Endothelial cell of umbilical vein (primary cell): ENCODE measurements at places on chromosomes 12 and 14. TPM values are rescaled to one million over a fixed set of nuclear protein-coding genes. Genes with fewer than 3 reads are reported as not detected.
A peak's percentile ranks its signal among the peaks of the same experiment; 100 is the strongest.

GRCh38 chr12:42474391-42474790, 115.2 kb downstream of the PRICKLE1 start:
- DNase-seq: peak; percentile 78
- H3K27me3 ChIP-seq: no peaks in the 10 kb centered on the region
- H3K4me3 ChIP-seq: no peak overlapping the region
- H3K27ac ChIP-seq: peak overlapping the region; percentile 52
- peaks cover 17% of the 10 kb centered on the region for H3K36me3 ChIP-seq
- H3K4me1 ChIP-seq: peaks cover 60% of the 10 kb centered on the region

DNA sequence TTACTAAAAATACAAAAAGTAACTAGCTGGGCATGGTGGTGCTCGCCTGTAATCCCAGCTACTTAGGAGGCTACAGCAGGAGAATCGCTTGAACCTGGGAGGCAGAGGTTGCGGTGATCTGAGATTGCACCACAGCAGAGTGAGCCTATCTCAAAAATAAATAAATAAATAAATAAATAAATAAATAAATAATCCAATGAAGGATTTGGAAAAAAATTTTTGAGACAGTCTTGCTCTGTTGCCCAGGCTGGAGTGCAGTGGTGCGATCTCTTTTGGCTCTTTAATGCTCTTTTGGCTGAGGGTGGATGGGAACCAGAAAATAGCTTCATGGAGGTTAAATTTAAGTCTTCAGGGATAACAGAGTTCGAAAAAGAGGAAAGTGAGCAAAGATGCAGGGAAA, 11.7 kb downstream of the ATP5MC2 start:
- H3K27ac ChIP-seq: no peak overlapping the region
- peaks cover 9% of the 10 kb centered on the region for H3K36me3 ChIP-seq
- H3K4me3 ChIP-seq: no peak overlapping the region

The PYGL gene
- total RNA-seq: 45.7 and 46.6 TPM in 2 replicates

DNA sequence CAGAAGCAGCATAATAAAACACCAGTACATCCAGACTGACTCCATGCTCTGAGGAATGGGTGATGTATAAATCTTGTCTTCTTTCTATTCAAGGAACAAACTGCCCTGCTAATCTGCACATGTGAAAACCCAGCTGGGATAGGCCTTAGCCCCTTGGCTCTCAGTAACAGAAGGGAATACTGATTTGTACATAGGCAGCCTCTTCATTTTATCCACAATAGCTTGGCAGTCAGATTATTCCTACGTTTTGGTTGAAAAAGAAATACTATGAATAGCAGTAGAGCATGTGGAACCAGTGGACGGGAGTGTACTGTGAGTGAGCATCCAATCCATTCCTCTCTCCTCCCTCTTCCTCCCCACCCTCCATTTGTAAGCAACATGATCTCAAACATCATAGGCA, 113.5 kb upstream of the ARHGAP5 start:
- no peak for DNase-seq
- no peak overlapping the region for H3K27ac ChIP-seq
- no peaks in the 10 kb centered on the region for H3K36me3 ChIP-seq
- no peaks in the 10 kb centered on the region for H3K4me1 ChIP-seq
- H3K27me3 ChIP-seq: no peaks in the 10 kb centered on the region

DNA sequence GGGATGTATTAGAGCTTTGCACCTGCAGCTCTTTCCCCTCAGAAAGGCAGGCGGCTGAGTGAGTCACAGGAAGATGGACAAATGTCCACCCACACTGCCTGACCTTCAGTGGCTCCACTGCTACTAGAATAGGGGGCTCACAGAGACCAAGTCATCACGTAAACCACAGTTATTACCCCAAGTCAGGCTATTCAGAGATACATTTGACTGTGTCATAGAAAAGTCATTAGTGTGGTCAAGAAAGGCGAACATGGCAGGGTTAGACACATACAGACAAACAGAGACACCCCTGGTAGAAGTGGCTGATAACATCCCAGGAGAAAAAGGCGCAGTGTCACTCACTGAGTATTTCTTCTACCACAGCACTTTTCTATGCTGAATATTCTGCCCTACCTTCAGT, 36.0 kb downstream of the GCH1 start:
- H3K27me3 ChIP-seq: no peaks in the 10 kb centered on the region
- no peak overlapping the region for H3K27ac ChIP-seq
- no peaks in the 10 kb centered on the region for H3K36me3 ChIP-seq

The CCDC38 gene
- not detected in 2 replicates for total RNA-seq

DNA sequence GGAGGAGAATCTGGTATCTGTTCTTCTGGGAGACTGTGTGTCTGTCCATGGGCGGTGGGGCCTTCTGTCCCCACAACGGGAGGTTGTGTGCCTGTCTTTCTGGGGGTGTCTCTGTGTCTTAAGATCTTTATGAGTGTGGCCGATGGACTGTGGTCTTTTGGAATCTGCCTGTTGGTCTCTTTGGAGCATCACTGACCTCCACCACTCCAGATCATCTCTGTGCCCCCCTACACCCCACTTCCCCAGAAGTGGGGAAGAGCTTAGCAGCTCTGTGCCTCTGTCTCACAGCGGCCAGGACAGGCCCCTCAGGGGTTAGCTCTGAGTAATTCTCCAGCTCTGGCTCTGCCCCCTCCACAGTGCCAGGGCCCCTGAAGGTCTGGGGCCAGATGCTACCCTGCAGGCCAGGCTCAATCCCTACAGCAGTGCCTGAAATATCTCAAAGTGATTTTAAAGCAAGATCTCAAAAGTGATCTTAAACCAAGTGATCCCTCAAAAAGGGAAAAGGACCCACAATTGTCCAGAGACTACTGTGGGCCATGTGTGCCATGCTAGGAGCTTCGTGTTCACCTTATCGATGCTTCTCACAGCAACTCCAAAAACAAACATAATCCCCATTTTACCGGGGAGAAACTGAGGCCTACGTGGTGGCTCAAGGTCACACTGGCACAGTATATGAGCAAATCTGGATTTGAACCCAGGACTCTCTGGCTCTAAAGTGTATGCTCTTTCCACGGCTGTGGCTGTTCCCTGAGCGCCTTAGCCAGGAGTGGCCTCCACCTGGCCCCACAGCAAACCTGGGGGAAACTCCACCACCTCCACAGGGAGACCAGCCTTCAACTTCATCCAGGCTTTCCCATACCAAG, 26.0 kb upstream of the KRT78 start:
- no peak for DNase-seq
- H3K4me3 ChIP-seq: no peak overlapping the region
- H3K36me3 ChIP-seq: no peaks in the 10 kb centered on the region
- H3K4me1 ChIP-seq: peaks cover 12% of the 10 kb centered on the region
- H3K27ac ChIP-seq: peak overlapping the region; percentile 56

The MIP gene
- not detected in 2 replicates for total RNA-seq

The DHRS2 gene
- total RNA-seq: 0.44 TPM in 1 of 2 replicates, not detected in the other

The PLEKHA5 gene
- total RNA-seq: 12.7 and 13.4 TPM in 2 replicates

- H3K27me3 ChIP-seq: no peaks in the 10 kb centered on the region
- H3K27ac ChIP-seq: peak overlapping the region; percentile 85
- peak; percentile 50 for DNase-seq
- no peak overlapping the region for H3K4me3 ChIP-seq
- peaks cover 39% of the 10 kb centered on the region for H3K4me1 ChIP-seq
Observed at GRCh38 chr14:25396128-25396527, 346.2 kb upstream of the STXBP6 start.

DNA sequence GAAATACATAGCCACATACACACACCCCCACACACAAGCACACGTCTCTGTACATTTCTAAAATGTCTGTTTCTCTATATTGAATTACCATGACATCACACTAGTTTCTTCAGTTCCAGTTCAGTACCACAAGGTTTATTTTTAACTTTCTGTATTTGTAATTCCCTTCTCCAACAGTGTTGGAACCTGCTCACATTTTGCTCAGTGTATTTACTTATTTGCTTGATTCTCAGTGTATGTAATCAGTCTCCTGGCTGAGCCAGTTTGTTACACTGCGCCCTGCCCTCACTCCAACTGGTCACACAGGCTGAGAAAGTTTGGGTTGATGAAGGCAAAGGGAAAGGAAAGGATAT, 67.1 kb downstream of the MON2 start:
- no peaks in the 10 kb centered on the region for H3K27me3 ChIP-seq
- H3K4me3 ChIP-seq: no peak overlapping the region
- H3K27ac ChIP-seq: no peak overlapping the region

GRCh38 chr14:24734917-24735500, 101.0 kb upstream of the GZMB start:
- no peaks in the 10 kb centered on the region for H3K4me1 ChIP-seq
- no peaks in the 10 kb centered on the region for H3K36me3 ChIP-seq
- H3K4me3 ChIP-seq: no peak overlapping the region

- no peaks in the 10 kb centered on the region for H3K27me3 ChIP-seq
- H3K4me3 ChIP-seq: no peak overlapping the region
- no peaks in the 10 kb centered on the region for H3K4me1 ChIP-seq
- H3K36me3 ChIP-seq: peaks cover 48% of the 10 kb centered on the region
Observed at GRCh38 chr12:109488051-109488665, 10.7 kb downstream of the UBE3B start.

The GPR84 gene
- total RNA-seq: not detected in 2 replicates

- no peaks in the 10 kb centered on the region for H3K27me3 ChIP-seq
- no peak overlapping the region for H3K4me3 ChIP-seq
- peaks cover 25% of the 10 kb centered on the region for H3K36me3 ChIP-seq
- DNase-seq: no peak
- H3K27ac ChIP-seq: no peak overlapping the region
Observed at GRCh38 chr12:51056242-51056641, 8.1 kb downstream of the LETMD1 start.

- no peaks in the 10 kb centered on the region for H3K27me3 ChIP-seq
- H3K36me3 ChIP-seq: peaks cover 55% of the 10 kb centered on the region
- H3K27ac ChIP-seq: no peak overlapping the region
- H3K4me3 ChIP-seq: no peak overlapping the region
- no peaks in the 10 kb centered on the region for H3K4me1 ChIP-seq
Observed at GRCh38 chr14:105146181-105146975, 22.2 kb downstream of the JAG2 start.

The A2M gene
- 6.5 and 16.9 TPM in 2 replicates for total RNA-seq

The SRRM4 gene
- not detected in 2 replicates for total RNA-seq

DNA sequence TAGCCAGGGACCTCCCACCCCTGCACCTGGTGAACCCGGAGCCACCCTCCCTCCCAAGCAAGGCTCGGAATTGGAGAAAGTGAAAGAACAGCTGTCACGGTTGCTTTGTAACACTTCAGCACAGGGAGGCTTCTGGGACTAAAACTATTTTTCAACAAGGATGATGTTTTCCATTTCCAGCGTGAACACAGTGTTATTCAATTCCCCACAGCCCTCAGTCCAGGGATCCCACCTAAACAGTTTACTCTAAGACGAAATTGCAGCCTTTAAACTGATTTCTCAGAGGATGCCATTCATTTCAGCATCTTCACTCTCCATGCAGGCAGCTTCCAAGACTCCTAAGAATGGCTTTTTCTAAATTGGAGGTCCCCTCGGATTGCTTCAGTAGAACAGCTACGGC, 229.2 kb downstream of the SLC15A4 start:
- no peaks in the 10 kb centered on the region for H3K27me3 ChIP-seq
- H3K4me1 ChIP-seq: no peaks in the 10 kb centered on the region
- DNase-seq: no peak

DNA sequence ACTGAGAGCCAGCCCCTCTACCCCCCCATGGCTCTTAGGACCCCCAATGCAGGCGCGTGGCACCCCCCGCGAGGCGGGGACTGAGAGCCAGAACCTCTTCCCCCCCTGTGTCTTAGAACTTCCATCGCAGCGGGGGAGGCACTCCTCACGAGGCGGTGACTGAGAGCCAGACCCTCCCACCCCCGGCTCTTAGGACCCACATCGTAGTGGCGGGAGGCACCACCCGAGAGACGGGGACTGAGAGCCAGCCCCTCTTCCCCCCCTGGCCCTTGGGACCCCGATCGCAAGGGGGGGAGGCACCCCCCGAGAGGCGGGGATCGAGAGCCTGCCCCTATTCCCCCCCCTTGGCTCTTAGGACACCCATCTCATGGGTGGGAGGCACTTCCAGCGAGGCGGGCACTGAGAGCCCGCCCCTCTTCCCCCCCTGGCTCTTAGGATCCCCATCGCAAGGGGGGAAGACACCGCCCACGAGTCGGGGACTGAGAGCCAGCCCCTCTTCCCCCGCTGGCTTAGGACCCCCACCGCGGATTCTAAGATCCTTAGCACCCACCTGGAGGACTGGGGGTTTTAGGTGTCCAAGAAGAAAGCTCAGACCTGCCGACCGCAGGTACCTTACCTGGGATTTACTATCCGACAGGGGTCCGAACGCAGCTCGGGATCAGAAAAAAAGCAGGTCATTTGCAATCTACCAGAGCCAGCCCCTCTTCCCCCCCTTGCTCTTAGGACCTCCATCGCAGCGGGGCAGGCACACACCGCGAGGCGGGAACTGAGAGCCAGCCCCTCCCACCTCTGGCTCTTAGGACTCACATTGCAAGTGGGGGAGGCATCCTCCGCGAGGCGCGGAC, 44.9 kb downstream of the DDX11 start:
- H3K36me3 ChIP-seq: no peaks in the 10 kb centered on the region
- H3K4me1 ChIP-seq: peaks cover 4% of the 10 kb centered on the region
- H3K27me3 ChIP-seq: peaks cover 15% of the 10 kb centered on the region
- H3K27ac ChIP-seq: no peak overlapping the region
- no peak overlapping the region for H3K4me3 ChIP-seq
- DNase-seq: no peak

GRCh38 chr14:80211153-80212022, at the start of gene DIO2:
Gene DIO2, minus strand, starts transcription at chr14:80211504. Its CDS starts 32 bp downstream, at chr14:80211472.
- no peaks in the 10 kb centered on the region for H3K36me3 ChIP-seq
- no peak within 1 kb of the TSS for H3K4me3 ChIP-seq
- no peak within 1 kb of the TSS for H3K27ac ChIP-seq
- peak; percentile 3 for DNase-seq

DNA sequence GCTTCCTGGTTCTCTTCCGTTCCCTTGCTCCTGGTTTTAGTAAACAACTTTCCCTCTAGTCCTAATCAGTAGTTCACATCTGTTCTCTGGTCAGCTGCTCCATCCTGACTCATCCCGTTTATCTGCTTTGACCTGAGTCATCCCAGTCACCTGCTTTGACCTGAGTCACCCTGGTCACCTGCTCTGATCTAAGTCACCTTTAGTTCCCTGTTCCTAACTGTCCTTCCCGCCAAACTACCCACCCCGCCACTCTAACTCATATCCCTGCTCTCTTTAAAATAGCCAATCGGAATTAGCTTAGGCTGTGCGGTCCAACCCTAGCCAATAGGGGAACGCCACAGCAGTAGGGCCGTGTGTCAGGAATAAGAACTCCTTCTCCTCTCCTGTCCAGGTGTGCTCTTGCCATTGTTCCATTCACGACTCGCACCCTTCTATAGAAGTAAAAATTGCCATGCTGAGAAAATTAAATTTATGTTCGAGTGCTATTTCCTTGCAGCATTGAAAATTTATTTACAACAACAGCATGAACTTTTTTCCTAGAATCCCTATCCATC, 3.1 kb upstream of the ANKRD33 start:
- peak; percentile 59 for DNase-seq
- H3K4me3 ChIP-seq: no peak overlapping the region
- H3K27me3 ChIP-seq: no peaks in the 10 kb centered on the region
